Activated T-helper 9 cell treated with anti-CD3 and anti-CD28 coated beads, Interleukin-2, amount 50 U/mL, for 16 hours (primary cell): ENCODE measurements at places on chromosomes 7 and 10.
A peak's percentile ranks its signal among the peaks of the same experiment; 100 is the strongest.

DNA sequence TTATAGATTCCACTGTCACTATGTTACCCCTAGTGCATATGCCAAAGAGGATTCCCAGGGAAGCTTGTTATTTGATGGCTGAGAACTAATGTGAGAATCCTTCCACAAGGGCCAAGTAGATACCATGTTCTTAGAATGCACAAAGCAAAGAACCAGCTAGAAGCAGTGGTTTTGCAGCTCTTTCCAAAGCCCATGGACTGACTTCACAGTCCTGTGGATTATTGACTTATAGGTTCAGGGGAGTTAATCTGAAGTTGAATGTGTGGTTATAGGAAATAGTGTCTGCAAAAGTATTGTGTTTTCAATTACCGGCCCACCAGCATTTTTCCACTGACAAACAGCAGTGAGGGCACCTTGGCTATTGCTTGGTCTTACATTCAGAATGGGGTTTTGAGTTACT, 28.2 kb downstream of the TIMM23 start:
- no peak for DNase-seq

GRCh38 chr7:127233630-127234029, 19.1 kb downstream of the GRM8 start:
- no peak for DNase-seq

GRCh38 chr10:88442716-88443115, 140.4 kb downstream of the RNLS start:
- DNase-seq = no peak

- DNase-seq = no peak
Observed at GRCh38 chr7:137454767-137455166, 111.2 kb upstream of the PTN start.

DNA sequence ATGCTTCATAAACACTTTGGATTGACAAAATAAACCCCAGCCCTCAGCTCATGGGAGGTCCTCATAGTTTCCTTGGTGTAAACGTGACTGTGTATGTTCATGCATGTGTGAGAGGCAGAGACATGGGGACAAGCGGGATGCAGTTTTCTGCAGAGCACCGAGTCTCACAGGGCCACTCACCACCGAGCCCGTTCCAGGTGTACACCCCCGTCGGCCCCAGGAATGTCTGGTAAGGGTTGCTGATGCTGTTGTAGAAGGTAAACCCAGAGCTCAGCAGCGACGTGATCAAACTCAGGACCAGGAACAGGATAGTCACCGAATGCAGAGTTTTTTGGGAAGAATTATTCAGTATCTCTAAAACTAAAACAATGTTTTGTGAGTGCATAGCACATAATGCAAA, 9.2 kb downstream of the CLRN3 start:
- DNase-seq = no peak

DNA sequence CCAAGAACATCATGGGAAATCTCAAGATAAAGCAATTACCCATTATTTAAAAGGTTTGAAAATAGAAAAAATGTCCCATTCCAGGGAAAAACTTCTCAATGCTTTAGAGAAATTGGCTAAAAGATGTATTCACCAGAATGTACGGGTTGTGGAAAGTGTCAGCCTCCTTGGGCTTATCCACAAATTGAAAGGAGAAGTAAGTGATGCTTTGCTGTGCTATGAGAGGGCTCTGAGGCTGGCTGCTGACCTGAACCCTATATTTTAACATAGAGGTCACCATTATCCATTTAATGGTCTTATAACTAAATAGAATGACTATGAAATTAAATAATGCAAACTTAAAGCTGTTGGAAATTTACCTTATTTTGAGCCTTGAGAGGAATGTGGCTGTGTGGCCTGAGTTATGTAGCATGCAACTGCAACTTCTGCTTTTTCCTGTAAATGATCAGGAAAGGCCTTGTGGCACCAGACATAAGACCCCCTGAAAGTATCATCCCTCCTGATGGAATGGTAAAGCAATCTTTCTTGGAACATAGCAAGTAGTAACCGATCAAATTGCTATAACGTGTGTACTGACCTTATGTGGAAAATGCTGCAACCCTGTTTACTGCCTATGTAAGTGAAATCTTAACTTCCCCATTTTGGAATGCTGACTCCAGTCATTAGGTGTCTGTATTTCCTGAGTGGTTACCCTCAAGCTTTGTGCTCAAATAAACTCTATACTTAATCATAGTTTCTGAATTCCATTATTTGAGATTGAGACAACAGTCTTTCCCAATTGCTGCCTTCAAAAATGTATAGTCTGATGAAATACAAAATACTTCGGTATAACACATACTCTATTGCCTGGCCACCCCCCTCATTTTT, 6.9 kb downstream of the IFIT1B start:
- DNase-seq = no peak

GRCh38 chr7:121012919-121013318, 24.4 kb downstream of the CPED1 start:
- DNase-seq = no peak

GRCh38 chr7:139703487-139704307, 74.1 kb downstream of the HIPK2 start:
- no peak for DNase-seq

DNA sequence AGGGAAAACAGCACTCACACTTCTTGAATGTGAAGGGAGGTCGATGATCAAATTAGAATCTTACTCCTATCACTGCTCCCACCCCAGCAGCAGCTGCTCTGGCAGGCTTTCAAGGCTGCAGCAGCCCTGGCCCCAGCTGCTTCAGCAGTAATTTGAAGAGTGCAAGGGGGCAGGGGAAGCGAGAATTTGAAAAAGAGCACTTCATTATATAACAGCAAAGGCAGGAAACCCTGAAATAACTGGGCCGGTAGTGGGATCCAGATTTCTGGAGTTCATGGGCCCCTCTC, 44.9 kb downstream of the MYPN start:
- DNase-seq = no peak

- no peak for DNase-seq
Observed at GRCh38 chr10:5354068-5354467, 10.7 kb upstream of the UCN3 start.

DNA sequence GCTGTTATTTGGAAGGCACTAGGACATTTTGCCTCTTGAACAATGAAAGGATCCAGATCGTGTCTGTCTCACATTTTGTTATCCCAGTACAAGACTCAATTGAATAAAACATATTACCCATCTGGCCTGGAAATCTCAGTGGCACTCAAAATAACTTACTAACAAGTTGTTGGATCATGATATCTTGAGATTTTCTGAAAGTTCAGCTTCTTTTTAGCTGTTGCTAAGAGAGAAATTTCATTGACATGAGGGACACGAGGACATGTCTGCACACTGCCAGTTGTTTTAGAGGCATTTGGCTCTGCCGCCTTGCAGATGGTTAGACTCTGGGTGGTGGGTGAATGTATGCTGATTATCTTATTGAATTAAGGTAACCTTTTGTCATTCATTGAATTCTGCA, 41.0 kb downstream of the KAT6B start:
- no peak for DNase-seq

DNA sequence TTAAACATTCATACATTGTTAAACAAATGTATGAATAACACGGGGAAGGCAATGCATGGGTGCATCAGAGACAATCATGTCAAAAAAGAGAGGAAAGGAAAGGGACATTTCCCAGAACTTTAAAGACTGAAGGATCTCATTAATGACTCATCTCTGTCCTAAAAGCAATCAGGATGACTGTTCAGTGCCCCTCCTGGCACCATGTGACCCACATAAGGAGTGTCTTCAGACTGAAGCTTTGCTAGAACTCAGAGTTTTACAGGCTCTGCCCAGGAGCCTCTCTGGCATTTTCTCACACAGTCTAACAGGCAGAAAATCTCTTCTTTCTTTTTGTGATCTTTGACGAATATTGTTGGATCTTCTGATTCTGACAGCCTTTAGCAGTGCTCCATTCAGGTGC, 315.3 kb downstream of the OTUD1 start:
- DNase-seq = no peak

- DNase-seq = no peak
Observed at GRCh38 chr10:127125331-127125730, 71.1 kb downstream of the INSYN2A start.

GRCh38 chr7:136900005-136900404, 31.6 kb downstream of the CHRM2 start:
- no peak for DNase-seq

DNA sequence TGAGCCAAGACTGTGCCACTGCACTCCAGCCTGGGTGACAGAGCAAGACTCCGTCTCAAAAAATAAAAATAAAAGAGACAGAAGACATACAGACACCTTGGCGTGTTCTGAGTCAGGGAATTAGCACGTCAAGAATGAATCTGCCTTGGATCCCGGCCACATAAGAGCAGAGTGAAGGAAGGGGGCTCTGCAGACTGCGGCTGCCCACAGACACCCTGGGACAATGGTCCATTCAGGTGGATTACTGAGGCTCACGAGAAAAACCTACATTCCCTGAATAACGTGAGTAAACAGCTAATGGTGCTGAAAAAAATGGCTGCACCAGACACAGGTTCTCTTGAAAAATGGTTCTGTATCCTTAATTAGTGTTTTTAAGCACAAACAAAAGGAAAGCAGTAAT, 100.1 kb upstream of the FGFR2 start:
- DNase-seq = no peak

- no peak for DNase-seq
Observed at GRCh38 chr10:48507933-48508790, 96.7 kb downstream of the ARHGAP22 start.

DNA sequence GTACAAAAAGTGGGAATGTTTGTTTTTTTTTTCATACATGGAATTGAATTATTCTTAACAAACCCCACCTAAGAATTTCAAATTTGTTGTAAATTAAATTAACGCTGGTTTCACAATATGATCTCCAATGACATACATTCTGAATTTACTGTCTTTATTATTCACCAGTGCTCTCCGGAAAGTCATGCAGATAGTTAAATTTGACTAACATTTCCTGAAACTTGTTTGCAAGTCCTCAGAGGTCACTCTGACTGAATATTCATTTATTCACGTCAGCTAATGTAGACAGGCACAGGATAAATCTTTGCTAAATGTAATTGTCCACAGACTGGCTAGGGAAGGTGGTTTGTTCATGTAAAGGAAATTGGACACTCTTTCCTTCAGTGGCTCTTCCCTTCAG, 730.4 kb downstream of the PHTF2 start:
- DNase-seq = no peak

DNA sequence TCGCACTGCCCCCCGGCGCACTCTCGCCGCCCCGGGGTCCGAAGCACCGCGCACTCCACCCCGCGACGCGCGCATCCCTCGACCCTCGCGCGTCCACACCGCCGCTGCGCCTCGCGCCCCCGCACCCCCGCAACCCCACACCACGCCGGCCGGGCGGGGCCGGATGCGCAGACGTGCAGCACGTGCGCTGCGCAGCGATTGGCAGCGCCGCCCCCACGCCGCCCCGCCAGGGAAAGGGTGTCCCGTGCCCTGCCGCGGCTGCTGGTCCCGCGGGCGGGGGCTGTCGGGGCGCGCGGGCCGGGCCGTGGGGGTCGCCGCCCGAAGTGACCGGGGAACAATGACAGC, 53.7 kb upstream of the KDM7A start:
- DNase-seq = peak; percentile 67

DNA sequence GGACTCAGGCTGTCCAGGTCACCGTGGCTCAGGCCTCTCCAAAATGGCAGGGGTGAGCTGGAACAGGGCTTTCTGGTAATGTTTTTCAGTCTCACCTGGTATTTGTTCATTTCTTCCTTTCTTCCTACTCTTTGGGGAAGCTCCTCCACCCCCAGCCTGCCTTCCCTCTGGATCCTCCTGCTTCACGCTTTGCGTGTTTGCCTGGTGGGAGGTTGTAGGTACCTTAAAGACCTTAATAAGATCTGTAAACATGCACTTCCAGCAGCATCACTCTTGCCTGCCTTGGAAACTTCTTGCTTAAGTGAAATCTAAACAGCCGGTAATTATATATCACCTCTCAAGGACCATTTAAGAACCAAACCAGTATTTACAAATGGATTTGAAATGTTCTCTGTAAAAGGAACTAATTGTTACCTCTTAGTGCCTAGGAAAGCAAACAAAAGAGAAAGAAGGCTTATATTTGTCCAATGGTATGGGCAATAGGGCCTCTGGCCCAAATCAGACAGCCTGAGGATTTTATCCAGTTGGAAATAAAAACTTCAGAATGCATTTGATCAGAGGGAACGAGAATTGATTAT, 339.9 kb downstream of the CCSER2 start:
- DNase-seq = no peak

DNA sequence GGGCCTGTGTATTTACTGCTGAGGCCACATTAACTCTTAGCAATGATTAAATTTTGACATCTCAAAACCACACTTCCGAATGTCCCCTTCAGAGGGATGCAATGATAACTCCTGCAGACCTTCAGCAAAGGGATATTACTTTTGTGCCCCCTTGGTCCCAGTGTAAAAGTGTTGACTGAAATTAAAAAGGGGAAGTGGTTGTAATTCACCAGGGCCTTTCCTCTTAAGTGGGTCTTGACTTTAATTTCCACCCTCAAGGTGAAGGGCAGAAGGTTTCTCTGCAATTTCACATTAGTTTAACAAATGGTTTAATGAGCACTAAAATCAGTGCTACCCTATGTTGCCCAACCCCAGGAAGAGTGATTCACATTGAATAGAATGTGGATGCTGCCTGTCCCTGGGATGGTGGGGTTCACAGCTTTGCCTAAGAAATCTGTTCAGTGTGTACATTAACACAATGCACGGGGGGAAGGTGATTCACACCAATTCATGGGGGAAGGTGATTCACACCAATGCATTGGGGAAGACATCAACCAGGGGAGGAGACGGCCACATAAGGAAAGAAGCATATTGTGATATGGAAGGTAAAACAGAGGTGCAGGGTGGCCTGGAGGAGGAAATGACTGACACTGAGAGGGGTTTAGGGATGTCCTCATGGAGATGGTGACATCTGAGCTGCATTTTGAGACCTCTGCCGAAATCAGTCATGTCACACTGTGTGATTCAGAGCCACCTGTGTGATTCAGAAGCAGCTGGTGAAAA, 19.4 kb upstream of the TNS3 start:
- no peak for DNase-seq

GRCh38 chr10:16999665-17000451, 129.8 kb downstream of the CUBN start:
- no peak for DNase-seq

- no peak for DNase-seq
Observed at GRCh38 chr10:32795598-32796183, 162.3 kb downstream of the ITGB1 start.

DNA sequence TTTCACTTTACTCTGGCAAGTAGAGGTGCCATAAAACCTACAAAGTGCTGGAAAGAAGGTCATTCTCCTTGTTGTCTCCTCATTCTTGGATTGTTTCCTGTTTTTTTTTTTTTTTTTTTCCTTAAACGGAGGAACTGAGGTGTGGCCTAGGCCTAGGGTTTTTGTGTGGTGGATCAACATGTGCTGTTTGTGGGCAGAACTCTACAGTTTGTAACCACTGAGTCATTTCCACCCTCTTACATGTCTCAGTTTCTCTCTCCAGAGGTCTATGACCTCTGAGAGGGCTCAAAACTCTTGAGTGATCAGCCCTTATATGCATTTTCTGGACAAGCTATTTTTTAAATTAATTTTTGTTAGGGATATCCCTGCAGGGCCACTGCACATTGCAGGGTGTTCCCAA, 296.0 kb downstream of the PPP1R3A start:
- no peak for DNase-seq

DNA sequence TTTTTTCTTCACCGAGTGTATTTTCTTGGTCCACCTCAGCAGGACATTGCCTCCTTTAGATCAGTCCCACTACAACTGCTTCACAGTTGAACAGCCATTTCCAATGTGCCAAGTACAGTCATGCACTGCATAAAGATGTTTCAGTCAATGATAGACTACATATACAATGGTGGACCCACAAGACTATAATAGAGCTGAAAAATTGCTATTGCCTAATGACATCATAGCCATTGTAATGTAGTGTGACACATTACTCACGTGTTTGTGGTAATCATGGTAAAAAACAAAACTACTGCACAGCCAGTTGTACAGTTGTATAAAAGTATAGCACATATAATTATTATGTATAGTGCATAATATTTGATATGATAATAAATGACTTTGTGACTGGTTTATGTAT, 113.8 kb upstream of the HPS1 start:
- no peak for DNase-seq
